LoVo (cell line): ENCODE measurements at places on chromosomes 13 and 19.

GRCh38 chr13:25281193-25281934 lies 5.9 kb downstream of the MTMR6 start:
- no peak for DNase-seq

- no peak for DNase-seq
Measured at GRCh38 chr19:39001041-39001440, 25.5 kb upstream of the FBXO17 start.

DNA sequence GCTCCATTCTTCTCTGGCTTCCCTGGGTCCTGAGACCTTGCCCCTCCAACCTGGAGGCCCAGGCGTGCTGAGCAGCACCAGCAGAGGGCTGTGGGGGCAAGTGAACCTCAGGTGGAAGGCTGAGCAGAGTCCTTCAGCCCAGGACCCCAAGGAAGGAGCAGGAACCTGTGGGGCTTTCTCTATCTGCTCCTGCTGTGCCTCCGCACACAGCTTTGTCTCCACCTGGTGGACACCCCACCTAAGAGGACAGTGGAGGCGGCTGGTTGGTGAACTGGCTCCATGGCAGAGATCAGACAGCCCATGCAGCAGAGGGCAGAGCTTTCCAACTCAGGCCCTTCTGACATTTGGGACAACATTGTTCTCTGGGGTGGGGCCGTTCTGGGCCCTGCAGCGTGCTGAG lies 19.7 kb downstream of the ZFR2 start:
- peak; percentile 14 for DNase-seq

DNA sequence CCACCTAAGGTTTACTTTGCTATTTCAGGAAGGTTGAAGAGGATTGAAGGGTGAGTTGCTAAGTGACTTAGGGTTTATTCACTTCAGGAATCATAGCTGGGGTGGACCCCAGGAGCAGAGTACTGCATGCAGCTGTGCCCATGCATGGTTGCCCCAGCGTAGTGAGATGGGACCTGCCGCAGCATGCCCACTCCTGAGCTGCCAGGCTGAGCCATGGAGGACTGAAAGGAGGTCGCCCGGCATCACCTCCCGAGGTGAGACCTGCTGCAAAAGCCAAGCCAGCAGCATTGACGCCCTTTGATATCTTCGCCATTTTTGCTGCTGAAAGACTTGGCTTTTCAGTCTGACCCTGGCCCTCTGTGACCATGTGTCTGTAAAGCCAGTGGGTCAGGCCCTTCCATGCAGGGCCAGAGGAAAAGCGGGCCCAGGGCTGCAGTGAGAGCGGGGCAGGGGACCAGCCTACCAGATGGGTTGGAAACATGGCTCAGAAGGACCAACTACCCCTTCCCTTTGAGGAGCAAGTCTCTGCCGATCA lies 9.9 kb downstream of the POP4 start:
- DNase-seq, result no peak

GRCh38 chr13:60152114-60152513 lies 11.6 kb downstream of the DIAPH3 start:
- no peak for DNase-seq

DNA sequence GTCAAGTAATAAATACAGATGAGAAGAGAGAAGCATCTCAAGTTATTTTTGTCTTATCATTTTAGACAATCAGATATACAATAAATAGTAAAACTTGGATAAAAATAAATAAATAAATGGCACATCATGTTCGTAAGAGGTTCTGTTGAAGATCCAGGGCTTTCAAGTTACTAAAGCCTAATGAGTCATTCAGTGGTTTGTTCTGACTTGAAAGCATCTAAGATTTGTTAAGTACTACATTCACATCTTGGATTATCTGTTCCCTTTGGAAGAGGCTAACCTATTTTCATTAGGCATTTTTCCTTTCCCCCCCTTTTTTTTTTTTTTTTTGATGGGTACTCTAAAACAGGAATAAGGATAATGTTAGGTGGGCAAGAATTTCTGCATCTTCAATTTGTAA lies 429.3 kb downstream of the PCDH20 start:
- no peak for DNase-seq

- no peak for DNase-seq
Measured at GRCh38 chr13:74062933-74063332, 71.3 kb downstream of the KLF12 start.

- no peak for DNase-seq
Measured at GRCh38 chr13:95954266-95954665, 98.9 kb downstream of the UGGT2 start.

DNA sequence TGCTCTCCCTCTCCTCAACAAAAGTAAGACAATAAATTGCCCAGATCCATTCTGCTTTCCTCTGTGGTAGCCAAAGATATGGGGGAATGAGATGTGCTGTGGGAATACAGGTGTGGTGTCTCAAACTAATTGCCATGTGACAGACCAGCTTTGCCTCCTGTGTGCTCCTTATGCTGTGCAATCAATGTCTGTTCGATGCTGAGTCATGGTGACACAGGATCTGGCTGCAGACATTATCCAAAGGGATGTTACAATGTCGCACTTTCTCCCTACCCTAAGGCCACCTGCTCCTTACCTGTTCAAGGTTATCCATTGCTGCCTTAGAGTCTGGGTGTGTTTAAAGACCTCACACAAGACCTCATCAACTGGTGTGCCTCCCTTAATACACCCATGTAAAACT lies 32.5 kb downstream of the FGF14 start:
- no peak for DNase-seq

DNA sequence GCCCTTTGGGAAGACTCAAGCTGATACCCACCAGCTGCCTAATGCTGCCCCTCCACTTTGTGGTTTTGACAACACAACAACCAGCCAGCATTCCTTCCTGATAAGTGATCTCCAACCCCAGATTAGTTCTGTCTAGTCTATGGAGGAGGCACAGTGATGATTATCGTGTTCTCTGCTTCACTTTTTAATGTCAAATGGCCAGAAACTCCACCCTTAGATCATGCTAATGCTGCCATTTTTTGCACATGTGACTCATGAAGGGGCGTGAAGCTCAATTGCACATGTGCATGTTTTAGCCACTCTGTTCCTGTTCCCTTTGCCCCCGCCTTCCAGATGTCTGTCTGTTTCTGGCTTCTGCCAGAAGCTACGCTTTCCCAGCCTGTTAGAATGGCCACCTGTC lies 199.8 kb downstream of the COG6 start:
- no peak for DNase-seq

- no peak for DNase-seq
Measured at GRCh38 chr13:98298599-98298998, 121.5 kb upstream of the RNF113B start.

GRCh38 chr19:6769006-6769619 lies 1.9 kb upstream of the SH2D3A start:
- DNase-seq, result no peak

DNA sequence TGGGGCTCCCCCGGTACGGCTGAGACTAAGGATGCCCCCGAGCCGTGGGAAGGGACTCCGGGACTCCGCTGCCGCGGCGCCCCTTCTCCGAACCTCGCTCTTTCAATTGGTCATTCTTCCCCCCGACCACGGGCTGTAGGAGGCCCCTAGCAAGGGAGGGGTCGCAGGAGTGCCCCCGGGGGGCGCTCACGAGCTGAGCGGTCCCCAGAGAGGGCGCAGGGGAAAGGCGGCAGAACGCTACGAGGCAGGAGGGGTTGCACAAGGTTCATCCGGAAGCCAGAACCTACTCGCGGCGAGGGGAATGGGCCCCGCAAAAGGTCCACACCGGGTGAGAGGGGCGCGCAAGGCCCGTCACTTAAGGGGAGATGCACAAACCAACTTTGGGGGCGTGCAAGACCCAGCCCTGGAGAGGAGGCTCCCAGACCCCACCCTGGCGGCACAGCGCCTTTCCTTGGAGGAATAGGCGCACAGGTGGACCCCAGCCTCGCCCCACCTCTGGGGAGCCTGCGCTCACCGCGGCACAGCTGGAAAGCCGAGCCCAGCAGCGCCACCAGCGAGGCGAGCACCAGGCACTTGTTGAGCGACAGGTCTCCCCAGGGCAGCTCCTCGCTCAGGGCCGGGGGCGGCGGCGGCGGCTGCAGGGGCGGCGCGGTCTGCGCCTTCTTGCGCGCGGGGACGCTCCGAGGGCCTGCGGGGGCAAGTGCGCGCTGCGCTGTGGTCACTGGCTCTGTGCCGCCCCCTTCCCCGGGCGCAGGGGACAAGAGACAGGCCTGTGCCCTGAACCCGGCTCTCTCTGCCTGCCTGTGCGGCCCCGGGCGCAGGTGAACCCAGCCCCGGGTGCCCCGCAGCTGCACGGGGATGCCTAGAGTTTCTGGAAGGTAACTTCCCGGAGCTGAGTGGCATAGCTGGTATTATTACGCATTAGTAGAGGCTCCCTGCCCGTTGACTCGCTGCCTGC lies 2.8 kb downstream of the JSRP1 start:
- DNase-seq, result no peak

DNA sequence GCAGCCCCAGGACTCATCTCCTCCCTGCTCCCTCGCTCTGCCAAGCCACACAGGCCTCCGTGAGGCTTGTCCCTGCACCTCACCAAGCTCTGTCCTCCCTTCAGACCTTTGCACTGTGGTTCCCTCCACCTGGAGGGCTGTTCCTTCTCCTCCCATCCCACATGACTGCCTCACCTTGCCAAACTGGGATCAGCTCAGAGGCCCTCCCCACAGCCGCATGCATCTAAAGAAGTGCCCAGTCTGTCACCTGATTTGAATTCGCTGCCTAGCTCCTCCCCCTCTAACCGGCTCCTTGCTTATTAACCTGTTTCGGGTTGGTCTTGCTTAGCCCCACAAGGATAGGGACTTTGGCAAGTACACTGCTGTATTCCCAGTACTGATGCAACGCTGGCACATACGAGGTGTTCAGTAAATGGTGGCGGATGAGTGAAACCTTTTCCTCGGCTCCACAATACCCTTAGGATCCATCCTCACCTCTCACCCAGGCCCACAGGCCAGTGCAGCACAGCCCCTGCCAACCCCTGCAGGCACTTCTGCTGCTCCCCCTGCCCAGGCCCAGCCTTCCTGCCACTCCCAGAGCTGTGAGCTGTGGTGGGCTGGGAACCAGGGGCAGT lies 4.4 kb downstream of the AKT2 start:
- no peak for DNase-seq

- DNase-seq, result peak; percentile 71
Measured at GRCh38 chr19:8423817-8424223, 10.7 kb downstream of the MARCHF2 start.

- peak; percentile 66 for DNase-seq
Measured at GRCh38 chr19:32104153-32104849, 241.1 kb upstream of the ZNF507 start.

DNA sequence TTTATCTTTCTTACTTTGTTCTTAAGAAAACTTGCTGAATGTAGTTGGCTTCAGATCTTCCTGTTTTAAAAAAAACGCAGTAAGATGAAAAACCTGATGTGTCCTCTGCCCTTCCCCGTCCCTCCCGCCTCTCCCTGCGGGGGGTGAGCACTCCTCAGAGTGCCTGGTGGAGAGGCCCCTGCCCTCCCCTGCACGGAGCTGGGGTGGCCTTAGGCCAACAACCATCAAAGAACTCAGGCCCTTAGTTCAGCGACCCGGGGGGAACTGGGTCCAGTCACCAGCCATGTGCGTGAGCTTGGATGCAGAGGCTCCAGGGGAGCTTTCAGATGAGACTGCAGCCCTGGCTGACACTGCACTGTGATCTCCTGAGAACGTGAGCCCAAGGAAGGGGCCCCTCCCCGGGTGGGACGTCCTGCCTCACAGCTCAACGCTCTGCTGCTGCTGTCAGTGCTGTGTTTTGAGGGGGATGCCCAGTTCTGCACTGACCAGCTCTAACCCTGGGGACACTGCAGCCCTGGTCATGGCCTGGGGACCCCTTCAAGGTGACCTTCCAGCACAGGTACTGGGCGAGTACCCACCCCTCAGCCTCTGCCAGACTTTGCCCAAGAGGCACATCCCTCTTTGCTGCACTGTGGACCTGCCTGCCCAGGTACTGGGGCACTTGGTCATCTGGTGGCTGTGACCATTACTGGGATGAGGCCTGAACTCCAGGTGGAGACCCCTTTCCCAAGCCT lies 42.7 kb downstream of the ANKRD10 start:
- peak; percentile 34 for DNase-seq

DNA sequence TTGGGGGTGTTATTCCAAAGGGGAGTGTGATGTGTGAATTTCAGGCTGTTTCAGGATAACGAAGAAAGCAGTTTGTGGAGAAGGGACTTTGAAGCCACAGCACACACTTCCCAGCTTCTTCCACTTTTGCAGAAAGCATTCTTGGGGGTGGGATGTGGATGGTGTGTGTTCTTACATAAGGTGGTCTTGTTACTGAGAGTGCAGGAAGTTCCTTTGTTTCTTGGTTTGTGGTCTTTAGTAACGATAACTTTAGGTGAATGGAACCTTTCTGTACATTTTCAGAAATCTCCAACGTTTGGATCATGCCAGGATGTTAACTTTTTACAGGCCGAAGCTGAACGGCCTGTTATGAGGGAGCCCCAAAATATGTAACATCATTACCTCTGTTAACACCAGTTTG lies 251.8 kb downstream of the KCNRG start:
- no peak for DNase-seq

- no peak for DNase-seq
Measured at GRCh38 chr13:24986826-24987225, 109.1 kb upstream of the PABPC3 start.

- no peak for DNase-seq
Measured at GRCh38 chr19:35274323-35274722, 5.6 kb downstream of the USF2 start.

GRCh38 chr13:24615114-24615513 lies 65.1 kb upstream of the ATP12A start:
- no peak for DNase-seq

GRCh38 chr19:31519256-31519655 lies 170.0 kb upstream of the TSHZ3 start:
- DNase-seq, result no peak

DNA sequence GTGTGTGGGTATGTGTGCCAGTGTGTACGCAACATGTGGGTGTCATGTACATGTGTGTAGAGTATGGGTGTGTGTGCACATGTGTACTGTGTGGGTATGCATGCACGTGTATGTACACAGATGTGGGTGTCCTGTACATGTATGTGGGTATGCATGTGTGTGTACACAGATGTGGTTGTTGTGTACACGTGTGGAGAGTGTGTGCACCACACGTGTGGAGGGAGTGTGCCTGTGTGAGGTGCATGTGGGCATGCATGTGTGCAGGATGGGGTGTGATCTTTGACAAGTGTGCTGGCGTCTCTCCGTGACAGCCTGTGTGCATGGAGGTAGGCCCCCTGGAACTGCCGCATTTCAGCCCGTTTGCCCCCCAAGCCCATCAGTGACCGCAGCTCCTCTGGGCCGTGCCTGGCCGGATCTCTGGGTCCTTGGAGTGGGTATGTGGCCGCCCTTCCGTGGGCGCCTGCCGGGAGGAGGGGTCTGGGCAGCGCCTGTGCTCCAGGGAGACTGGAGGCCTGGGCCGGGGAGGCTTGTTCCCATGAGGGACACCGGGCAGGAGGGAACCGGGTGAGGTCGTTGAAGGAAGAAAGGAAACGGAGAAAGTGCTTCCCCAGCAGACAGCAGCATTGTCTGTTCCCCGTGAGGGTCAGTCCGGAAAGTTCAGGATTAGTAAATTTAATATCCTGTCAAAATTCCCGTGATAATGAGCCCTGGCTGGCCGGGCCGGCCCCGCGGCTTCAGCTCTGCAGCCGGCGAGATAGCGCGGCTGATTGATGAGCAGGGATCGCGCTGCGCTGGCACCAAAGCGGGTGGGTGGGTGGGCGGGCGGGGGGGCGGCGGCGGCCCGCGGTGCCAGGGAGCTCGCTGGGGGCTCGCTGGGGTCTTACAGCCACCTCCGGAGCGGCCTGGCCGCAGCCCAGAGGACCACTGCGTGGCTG lies 91.1 kb upstream of the SOX1 start:
- DNase-seq, result no peak

GRCh38 chr13:98978280-98978679 lies 416 bp upstream of the DOCK9 start:
- peak; percentile 13 for DNase-seq
